ENCODE measurements at places on chromosomes 6 and 20.

- no peak for DNase-seq
Observed at GRCh38 chr6:112441607-112442006, 94.5 kb downstream of the RFPL4B start.

DNA sequence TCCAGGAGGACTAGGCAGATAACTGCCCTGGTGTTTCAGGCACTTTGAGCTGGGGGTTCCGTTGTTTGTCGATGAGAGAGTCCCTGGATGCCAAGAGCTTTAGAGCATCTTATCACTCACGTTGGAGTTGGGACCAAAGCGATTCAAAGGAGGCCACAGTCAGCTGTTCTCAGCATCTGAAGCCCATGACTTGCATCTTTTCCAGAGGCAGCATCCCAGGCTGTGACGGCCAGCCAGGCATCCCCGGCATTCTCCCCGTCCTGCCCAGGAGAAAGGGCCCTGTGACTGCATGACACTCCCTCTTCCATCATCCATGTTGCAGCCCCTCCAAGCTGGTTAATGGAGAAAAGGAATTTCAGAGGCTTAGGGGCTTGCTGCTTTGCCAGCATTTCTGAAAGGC lies 520.3 kb downstream of the CDH26 start:
- DNase-seq, result no peak

DNA sequence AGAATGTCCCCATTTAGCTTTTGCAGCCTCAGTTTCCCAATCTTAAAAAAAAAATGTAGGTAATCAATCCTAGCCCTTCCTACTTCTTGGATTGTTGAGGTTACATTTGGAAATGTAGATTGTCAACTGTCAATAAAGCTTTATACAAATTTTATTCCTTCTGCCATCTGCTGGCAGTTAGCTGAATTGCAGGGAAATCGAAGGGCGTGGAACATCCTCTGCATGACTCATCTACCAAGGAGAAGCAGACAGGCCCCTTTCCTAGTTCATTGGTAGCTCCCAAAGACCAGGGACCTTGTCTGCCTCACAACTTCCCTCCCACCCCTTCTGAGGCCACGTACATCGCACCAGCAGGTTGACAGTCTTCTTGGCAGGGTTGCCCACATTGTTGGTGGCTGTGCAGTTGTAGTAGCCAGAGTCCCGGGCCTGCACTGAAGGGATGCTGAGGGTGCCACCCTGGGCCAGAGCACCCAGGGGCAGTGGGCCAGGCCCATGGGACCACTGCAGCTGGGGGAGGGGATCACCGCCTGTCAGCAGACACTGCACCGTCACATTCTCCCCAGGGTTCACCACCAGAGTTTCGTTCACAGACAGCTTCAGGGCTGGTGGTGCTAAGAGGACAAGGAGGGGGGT lies 43.6 kb downstream of the MDGA1 start:
- peak; percentile 83 for DNase-seq

GRCh38 chr20:17227669-17228623 lies 1.1 kb downstream of the PCSK2 start:
- DNase-seq, result no peak

GRCh38 chr20:20554951-20555350 lies 157.5 kb downstream of the RALGAPA2 start:
- DNase-seq, result no peak

DNA sequence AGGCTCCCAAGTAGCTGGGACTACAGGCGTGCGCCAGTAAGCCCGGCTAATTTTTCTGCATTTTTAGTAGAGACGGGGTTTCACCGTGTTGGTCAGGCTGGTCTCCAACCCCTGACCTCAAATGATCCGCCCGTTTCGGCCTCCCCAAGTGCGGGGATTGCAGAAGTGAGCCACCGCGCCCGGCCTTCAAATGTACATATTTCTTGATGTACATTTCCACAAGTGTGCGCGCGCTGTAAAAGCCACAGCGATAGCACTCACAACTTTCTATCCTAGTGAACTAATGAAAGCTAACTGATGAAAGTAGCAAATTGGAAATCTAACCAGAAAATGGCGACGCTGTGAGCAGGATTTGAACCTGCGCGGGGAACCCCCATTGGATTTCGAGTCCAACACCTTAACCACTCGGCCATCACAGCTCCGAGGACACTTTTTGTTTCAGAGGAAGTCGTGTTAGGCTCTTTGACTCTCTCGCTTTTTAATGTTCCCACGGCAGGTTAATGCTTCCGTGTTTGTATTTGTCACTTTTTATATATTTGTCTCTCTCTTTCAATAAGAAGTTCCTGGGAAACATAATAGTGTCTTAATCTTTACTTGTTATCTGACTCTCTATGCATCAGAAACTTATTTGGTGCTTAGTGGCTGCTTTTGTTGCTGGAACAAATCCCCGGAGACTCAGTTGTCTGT lies 199.4 kb upstream of the ZNF184 start:
- DNase-seq, result no peak

- DNase-seq, result no peak
Observed at GRCh38 chr20:11810311-11811083, 107.2 kb upstream of the BTBD3 start.

DNA sequence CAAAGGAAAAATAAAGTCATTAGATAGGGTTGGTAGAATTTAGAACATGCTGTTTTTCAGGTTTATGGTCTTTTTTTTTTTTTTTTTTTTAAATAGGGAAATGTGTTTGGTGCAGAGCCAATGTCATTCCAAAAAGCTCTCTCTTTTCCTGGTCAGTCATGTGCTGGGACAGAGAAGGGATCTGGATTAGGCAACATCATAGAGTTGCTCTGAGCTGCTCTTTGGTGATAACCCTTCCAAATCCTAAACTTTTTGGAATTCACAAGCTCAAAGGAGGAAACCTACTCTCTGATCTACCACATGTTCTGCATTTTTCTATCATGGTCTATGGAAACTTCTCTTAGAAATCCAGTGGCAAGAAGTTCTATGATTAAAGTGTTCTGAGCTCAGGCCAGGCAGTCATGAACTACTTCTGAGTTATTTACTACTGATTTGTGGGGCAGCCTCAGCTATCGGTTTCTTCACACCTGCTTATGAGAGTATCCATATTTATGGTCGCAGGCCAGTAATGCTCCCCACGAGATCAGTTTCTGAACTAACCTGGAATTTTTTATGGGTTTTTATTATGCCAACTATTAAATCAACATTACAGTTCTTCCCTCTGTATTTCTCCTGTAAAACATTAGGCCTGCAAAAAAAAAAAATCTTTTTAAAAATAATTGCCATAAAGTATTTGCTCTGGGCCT lies 4.8 kb downstream of the EDN1 start:
- DNase-seq, result no peak

DNA sequence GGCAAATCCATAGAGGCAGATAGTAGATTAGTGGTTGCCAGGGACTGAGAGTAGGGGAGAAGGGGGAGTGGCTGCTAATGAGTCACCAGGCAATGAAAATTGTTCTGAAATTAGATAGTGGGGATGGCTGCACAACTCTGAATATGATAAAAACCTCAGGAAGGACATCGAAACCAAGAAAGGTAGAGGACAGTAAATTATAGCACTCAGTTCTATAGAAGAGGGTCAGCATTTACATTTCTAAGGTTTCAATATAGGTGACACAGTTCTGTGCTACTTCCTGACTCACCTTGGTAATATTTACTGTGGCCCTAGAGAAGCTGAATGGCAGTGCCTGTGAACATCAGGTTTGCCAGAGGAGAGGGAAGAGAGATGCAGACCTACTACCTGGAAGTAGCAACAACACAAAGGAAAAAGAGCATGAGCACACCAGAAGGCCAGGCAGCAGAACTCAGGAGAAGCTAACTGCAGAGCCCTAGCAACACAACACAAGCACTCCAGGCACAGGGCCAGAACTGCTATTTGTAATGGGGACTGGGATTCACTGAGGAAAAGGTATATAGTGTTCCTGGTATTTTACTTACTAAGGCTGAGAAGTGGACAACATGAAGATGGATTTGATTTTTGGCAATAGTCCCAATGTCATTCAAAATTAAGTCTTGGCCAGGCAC lies 75.9 kb downstream of the PLCG1 start:
- DNase-seq, result no peak

DNA sequence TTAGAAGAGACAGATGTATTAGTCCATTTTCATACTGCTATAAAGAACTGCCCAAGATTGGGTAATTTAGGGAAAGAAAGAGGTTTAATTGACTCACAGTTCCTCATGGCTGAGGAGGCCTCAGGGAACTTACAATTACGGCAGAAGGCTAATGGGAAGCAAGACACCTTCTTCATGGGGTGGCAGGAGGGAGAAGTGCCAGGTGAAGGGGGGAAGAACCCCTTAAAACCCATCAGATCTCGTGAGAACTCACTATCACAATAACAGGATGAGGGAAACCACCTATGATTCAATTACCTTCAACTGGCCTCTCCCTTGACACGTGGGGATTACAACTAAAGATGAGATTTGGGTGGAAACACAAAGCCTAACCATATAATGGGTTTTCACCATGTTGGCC lies 28.9 kb upstream of the PNRC1 start:
- DNase-seq, result no peak

DNA sequence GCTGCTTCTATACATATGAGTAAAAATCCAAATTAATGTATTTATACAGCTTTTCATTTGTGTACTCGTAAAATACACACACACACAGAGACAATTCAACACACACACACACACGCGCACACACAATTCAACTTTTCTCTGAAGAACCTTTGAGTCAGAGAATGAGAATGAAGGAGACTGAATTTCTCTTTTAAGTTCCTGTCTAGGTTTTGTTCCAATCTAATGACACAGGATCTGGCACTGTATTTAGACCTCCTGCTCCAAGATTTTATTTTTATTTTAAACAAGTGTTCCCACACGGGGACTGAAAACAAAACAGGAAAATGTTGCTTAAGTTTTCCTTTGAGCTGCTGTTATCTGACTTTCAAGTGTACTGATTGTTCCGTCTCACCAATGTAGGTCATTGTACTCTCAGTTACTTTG lies 250.8 kb downstream of the LAMA2 start:
- no peak for DNase-seq

- DNase-seq, result no peak
Observed at GRCh38 chr20:17128206-17128605, 98.6 kb upstream of the PCSK2 start.

GRCh38 chr20:52268184-52268749 lies 76.7 kb upstream of the ZFP64 start:
- DNase-seq, result no peak

DNA sequence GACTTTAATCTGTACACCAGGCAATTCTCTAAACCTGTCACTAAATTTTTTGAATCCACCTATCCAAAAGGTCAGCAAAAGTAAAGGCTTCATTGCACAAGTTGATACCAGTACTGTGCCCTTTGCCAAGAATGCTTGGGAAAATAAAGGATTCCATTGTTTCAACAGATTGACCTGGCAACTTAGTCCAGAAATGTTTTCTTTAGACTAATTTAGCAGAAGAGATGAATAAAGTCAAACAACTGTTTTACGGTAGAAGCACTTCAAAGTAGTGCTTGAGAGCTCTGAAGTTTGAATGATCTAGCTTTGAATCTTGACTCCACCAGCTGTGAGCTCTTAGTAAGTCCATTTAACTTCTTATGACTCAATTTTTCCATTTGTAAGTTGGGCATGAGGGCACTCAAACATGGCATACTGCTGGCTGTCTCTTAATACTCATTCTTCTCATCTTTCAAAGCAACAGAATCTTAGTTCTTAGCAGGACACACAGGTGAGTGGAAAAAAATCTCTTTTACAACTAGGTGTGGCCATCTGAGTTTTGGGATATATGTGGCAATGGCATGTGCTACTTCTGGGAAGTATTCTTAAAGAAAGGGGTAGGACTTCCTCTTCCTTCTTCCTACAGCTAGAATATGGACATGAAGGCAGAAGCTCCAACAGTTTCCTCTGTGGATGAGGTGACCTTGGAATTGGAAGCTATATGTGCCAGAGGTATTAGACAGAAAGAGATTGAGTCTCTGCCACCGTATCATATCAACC lies 55.9 kb upstream of the LOC128125822 start:
- DNase-seq, result no peak

DNA sequence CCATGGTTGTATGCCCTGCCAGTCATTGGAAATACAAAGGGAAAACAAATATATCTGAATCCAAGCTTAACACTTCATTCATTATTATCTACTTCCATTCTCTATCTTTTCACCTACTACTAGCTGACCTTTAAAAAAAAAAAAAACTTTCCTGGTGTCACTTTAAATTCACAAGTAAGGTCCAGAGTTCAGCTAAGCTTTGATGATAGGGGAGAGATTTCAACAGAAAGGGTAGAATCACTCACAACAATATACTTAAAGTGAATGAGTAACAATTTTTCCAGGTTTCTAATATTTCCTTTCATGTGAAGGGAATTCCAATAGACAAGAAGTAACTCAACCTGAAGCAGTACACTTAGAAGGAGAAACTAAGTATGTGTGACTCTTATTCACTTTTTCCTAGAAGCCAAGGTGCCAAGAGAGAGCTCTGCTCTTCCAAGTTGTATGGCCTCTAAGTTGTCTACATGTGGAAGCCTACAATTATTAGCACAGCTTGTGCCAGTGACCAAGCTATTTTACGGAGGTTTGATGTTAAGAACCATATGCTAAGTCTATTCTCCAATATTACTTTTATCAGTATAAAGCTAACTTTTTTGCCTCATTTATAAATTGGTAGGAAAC lies 371.7 kb downstream of the TENT5A start:
- DNase-seq, result no peak

DNA sequence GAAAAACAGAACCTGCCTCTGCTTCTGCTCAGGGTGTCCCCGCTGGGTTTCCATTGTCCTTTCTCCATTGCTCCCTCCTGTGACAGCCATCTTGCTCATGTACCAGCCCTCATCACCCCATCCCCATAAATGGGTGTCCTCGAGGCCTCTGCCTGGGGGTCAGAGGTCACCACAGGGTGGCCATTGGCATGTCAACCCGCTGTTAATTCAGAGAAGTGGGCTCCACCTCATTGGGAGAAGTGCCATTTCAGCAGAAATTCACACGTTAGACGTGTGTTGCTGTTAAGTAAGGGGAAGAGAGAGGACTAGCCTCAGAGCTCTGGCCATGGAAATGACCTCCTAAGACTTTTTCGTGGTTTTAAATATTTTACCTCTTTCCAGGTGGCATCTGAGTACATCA lies 71.9 kb downstream of the PTPN1 start:
- DNase-seq, result no peak

- no peak for DNase-seq
Observed at GRCh38 chr20:35021063-35021462, 65.4 kb downstream of the MYH7B start.

GRCh38 chr6:121450242-121450641 lies 14.8 kb downstream of the GJA1 start:
- DNase-seq, result no peak

DNA sequence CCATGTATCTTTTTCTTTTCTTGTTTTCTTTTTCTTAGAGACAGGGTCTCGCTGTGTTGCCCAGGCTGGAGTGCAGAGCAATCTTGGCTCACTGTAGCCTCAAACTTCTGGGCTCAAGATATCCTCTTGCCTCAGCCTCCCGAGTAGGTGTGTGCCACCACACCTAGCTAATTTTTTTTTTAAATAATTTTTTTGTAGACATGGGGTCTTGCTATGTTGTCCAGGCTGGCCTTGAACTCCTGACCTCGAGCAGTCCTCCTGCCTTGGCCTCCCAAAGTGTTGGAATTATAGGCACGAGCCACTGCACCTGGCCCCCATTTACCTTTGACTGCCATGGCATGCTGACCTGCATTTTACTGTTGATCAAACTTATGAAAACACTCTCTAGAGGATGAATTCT lies 198.6 kb downstream of the SOX4 start:
- no peak for DNase-seq
